Activated CD8-positive, alpha-beta memory T cell treated with anti-CD3 and anti-CD28 coated beads for 1 hour (primary cell): ENCODE measurements at places on chromosomes 11 and 22.
A peak's percentile ranks its signal among the peaks of the same experiment; 100 is the strongest.

- no peak for DNase-seq
Measured at GRCh38 chr22:39303358-39303757, 16.1 kb downstream of the RPL3 start.

DNA sequence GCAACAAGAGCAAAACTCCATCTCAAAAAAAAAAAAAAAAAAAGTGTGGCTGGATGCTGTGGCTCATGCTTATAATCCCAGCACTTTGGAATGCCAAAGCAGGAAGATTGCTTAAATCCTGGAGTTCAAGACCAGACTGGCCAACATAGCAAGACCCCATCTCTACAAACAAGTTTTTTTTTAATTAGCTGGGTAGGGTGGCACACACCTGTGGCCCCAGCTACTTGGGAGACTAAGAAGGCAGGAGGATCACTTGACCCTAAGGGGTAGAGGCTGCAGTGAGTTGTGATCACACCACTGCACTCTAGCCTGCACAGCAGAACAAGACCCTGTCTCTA, 19.0 kb upstream of the FEZ1 start:
- DNase-seq = no peak

DNA sequence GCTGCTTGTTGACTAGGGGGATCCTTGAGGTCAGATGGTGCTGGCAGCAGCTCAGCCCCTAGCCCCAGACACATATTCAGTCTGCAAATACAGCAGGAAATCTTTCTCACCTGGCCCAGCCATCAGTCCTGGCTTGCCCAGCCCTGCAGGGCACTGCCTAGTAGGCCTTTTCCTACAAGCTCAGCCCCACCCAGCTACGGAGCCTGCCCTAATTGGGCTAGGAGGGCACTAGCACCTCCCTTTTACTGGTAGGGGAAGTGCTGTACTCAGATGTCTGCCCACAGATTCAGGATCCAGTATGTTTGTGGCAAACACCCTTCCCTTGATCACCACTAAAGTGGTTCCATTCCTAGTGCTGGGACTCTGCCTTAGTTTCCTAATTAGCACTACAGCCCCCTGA, 257.1 kb upstream of the CADM1 start:
- DNase-seq = no peak

DNA sequence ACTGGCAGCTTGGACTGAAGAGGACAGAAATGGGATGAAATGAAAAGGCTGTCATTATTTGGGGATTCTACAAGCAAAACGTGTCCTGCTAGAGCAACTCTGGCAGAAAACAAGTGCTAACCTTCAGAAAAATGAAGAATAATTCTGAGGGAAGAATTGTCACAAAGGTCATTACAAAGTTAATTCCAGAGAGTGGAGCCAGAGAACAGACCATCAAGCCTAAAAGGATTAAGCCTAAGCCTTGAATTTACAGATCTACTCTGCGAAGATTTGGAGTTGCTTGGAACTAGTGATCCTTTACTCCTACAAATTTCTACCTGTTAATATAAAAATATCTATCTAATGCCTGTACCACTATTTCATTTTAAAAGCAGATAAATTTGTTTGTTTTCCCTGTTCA, 1077.3 kb upstream of the CNTN5 start:
- DNase-seq = no peak

- no peak for DNase-seq
Measured at GRCh38 chr11:68354148-68354872, 41.9 kb downstream of the LRP5 start.

- DNase-seq = peak; percentile 3
Measured at GRCh38 chr11:60193687-60194433, 11.0 kb upstream of the MS4A6A start.

DNA sequence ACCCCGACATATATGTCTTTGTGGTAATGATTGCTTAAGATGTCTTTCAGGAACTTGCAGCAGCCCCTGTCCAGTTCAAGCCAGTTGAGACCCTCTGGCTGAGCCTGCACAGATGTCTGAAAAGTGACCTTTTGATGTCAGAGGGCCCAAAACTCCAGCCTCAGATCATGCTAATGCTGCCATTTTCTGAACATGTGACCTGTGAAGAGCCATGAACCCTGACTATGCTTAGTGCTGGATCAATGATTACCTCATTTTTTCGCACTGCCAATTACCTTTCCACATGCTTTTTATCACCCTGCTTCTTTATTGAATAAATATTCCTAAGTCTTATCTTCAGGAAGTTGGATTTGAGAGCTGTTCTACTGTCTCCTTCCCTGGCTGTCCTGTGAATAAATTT, 6.9 kb upstream of the CYP2R1 start:
- DNase-seq = no peak

- DNase-seq = no peak
Measured at GRCh38 chr11:35501776-35502175, 23.6 kb downstream of the PAMR1 start.

DNA sequence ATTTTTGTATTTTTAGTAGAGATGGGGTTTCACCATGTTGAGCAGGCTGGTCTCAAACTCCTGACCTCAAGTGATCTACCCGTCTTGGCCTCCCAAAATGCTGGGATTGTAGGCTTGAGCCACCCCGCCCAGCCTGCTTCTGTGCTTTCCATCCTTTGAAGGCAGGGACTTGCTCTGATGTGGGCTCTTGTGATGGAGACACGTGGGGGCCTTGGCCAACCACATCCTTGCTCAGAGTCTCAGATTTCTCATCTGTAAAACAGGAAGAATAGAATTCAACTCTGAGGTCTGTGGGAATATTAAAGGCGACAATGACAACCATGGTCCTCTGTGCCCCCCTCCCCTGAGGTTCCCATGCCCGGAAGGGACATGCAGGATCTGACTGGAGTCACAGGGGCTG, 3.8 kb upstream of the GGA1 start:
- DNase-seq = no peak

GRCh38 chr11:66484806-66485380, 4.7 kb downstream of the DPP3 start:
- DNase-seq = no peak

DNA sequence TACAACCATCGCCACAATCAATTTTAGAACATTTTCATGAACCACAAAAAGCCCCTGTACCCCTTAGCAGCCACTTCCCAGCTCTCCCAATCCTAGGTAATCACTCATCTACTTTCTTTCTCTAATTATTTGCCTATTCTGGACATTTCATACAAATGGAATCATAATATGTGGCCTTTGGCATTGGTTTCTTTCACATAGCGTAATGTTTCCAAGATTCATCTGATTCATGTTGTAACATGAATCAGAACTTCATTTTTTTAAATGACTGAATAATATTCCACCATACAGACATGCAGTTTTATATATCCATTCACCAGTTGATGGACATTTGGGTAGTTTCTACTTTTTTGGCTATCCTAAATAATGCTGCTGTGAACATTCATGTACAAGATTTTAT, 56.2 kb upstream of the RCN1 start:
- DNase-seq = no peak

- DNase-seq = no peak
Measured at GRCh38 chr11:133946541-133947318, 10.0 kb downstream of the IGSF9B start.

- DNase-seq = no peak
Measured at GRCh38 chr11:27291954-27292636, 70.9 kb downstream of the CCDC34 start.

DNA sequence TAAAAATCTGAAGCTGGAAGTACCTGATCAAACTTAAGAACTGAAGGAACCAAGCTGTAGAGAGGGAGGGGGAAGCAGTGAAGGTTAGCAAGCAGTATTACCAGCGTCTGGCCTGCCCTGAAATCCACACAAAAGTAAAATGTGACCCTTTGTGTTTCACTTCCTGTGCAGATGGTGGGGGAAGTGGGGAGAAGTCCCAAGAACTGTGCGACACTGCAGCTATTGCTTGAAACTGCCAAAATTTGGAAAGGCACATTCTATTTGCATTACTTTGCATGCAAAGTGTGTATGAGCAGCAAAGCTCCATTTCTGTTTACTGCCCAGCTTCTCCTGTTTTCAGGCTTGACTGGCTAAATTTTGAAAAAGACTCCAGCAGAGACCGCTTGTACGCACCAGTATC, 72.1 kb upstream of the BMAL1 start:
- DNase-seq = no peak

DNA sequence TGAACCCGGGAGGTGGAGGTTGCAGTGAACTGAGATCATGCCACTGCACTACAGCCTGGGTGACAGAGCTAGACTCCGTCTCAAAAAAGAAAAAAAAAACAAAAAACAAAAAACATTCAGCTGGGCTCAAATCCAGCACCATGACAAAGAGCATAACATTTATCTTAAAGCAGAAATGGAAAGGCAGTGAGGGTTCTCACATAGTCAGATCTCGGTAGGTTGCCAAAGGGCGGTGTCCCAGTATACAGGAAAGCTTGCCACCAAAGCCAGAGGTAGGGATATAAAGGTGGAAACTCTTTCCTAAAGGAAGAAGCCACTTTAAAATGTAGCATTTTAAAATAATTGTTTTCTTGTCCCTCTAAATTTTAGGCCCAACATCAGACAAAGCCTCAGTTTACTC, 22.4 kb upstream of the CAPRIN1 start:
- no peak for DNase-seq

DNA sequence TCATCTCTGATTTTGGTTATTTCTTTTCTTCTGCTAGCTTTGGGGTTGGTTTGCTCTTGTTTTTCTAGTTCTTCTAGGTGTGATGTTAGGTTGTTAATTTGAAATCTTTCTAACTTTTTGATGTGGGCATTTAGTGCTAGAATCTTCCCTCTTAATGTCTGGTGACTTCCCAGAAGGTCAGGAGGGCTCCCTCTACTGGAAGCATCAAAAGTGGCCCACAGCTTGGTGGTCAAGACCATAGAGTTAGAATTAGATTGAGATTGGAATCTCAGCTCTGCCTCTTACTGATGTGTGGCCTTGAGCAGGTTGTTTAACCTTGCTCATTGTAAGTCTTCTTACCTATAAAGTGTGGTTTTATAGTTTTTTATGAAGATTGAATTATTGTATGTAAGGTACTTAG, 99.3 kb downstream of the FDX1 start:
- DNase-seq = no peak
